ENCODE measurements at places on chromosomes 4 and X.

DNA sequence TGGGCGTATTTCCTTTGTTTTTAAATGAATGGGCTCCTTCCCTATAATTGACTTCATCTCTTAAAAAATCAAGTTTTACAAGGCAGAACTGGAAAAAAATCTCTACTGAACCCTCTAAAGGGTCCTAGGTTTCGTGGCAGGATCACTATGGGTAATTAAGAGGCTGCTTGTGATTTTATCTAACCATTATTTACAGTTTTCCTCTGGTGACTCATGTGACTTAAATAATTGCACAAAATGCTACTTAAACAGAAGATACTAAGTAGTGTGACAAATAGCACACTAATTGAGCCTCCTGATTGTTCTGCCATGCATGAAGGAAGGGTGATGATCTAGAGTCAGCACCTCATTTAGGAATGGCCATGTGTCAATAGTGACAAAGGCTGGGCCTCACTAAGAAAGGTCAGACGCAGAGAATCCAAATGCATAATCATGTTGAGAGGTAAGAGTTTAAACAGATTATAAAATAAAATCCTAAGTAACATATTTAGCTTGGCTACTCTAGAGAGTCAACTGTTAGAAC, 35.5 kb downstream of the OFD1 start:
- no peak for DNase-seq

DNA sequence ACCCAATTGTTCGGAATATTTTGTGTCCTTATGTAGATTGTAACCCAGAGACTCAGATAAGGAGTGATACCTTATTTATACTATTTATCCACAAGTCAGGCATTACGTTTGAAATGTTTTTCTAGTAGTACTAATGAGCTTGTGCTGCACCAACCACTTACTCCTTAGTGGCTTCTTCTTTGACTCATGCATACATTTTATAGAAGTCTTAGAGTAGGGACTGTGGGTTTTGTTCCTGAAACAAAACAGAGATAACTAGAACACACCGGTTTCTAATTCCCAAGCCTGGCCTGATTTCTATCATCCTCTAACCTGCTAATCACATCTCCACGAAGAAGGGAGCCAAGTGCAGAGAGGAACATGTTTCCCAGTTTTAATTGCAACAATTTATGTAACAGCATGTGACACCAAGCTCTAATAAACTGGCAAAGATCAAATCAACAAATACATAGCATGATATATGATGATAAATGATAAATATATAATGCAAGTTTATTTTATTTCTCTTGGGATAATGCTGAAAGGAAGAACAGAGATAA, 32.3 kb downstream of the MGARP start:
- no peak for DNase-seq

GRCh38 chrX:132728296-132728695, 230.1 kb downstream of the HS6ST2 start:
- DNase-seq = no peak

GRCh38 chrX:154979629-154980028, 42.9 kb downstream of the F8 start:
- no peak for DNase-seq

- no peak for DNase-seq
Observed at GRCh38 chr4:144579411-144580030, 66.4 kb upstream of the HHIP start.

DNA sequence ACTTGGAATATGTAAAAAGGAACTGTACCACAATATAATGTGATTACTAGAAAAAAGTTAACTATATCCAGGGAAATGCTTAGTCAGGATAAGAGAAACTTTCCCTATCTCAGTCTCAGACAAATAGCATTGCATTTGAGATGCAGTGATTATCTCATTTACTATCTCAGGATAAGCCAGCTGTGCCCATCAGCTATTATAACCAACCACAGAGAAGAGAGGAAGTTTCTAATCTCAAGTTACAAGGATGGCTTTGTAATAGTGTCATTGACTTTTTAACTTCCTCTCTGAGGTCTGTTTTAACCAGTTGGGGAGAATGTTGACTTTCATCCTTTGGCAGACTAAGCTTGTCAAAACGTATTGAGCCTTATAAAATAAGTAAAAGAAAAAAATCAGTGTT, 56.5 kb downstream of the SNX25 start:
- DNase-seq = no peak

DNA sequence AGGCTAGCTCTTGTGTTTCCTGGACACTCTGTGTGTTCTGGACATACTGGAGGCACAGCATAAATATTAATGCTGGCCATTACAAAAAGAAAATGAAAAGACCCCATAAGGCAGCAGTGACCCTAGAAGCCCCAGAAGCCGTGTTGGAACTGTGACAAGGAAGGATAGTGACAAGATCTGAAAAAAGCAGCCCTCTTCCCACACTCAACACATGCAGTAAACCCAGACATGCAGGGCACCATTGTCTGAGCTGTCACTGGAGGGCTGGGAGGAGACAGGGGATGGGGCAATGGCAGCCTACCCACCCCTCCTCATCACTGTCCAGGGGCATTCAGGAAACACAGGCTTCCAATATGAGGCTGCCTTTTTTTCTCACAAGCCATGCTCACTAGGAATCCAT, 6.5 kb downstream of the TRIM2 start:
- no peak for DNase-seq

All from anterior cingulate cortex (tissue), 58 donors.